Mesenteric fat pad (tissue), 1 donor: ENCODE measurements at places on chromosomes 7 and 10. TPM values are rescaled to one million over a fixed set of nuclear protein-coding genes. Genes with fewer than 3 reads are reported as not detected.

GRCh38 chr7:125316466-125316865 lies 386.8 kb upstream of the POT1 start:
- DNase-seq: no peak

The ASAH2B gene
- 3.3 TPM for total RNA-seq

DNA sequence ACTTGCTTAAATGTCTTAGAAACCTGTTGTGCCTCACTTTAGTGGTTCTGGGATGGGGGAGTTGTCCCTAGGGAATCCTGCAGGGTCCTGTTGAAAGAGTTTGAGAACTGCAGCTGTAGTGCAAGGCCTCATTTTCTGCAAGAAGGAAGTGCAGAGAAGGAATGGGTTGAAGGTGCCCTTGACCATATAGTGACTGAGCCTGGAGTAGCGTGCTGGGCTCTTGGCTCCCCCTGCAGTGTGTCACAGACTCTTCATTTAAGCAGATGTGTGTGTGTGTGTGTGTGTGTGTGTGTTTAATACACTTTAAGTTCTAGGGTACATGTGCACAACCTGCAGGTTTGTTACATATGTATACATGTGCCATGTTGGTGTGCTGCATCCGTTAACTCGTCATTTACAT lies 92.2 kb downstream of the GRK5 start:
- no peak for DNase-seq

- no peak for DNase-seq
Observed at GRCh38 chr7:120431016-120431415, 158.0 kb downstream of the KCND2 start.

- DNase-seq: peak; percentile 81
Observed at GRCh38 chr7:2959103-2959680, 84.5 kb downstream of the CARD11 start.

- no peak for DNase-seq
Observed at GRCh38 chr10:132454296-132455198, 57.5 kb downstream of the PWWP2B start.
